ENCODE measurements at places on chromosomes 16 and 17. TPM values are rescaled to one million over a fixed set of nuclear protein-coding genes. Genes with fewer than 3 reads are reported as not detected.

The ABCC12 gene
- total RNA-seq, result 0.69 TPM

The CHAD gene
- 2.1 TPM for total RNA-seq

The TOP3A gene
- 25.6 TPM for total RNA-seq

The CUEDC1 gene
- total RNA-seq, result 36.9 TPM

The FBXO39 gene
- total RNA-seq, result 0.23 TPM

The CCDC40 gene
- total RNA-seq, result 13.5 TPM

The TNP2 gene
- not detected for total RNA-seq

The NHERF2 gene
- total RNA-seq, result 121 TPM

The ARHGAP44 gene
- 40.9 TPM for total RNA-seq

The MILR1 gene
- 8.3 TPM for total RNA-seq

The GSG1L gene
- total RNA-seq, result not detected

The SETD1A gene
- total RNA-seq, result 17.6 TPM

The SF3B3 gene
- total RNA-seq, result 225 TPM

The SLC16A6 gene
- 0.49 TPM for total RNA-seq

The CTRB1 gene
- 15.0 TPM for total RNA-seq

The BLTP2 gene
- total RNA-seq, result 161 TPM

The KRTAP4-3 gene
- total RNA-seq, result not detected

The SLFN12L gene
- total RNA-seq, result 3.3 TPM

The PMP22 gene
- total RNA-seq, result 61.4 TPM

The SLC2A4 gene
- 7.6 TPM for total RNA-seq

The RPH3AL gene
- 26.7 TPM for total RNA-seq

The CACNG3 gene
- total RNA-seq, result not detected

The STAC2 gene
- 1.3 TPM for total RNA-seq

The CACNG1 gene
- not detected for total RNA-seq

The SLC12A3 gene
- total RNA-seq, result 0.20 TPM

The ANKRD40CL gene
- 10.9 TPM for total RNA-seq

The TBC1D3G gene
- total RNA-seq, result not detected

The SMG6 gene
- total RNA-seq, result 36.9 TPM

The ZG16 gene
- not detected for total RNA-seq

The SSTR5 gene
- 5.8 TPM for total RNA-seq
